Activated naive CD8-positive, alpha-beta T cell treated with anti-CD3 and anti-CD28 coated beads, Interleukin-2, amount 50 U/mL, for 16 hours (primary cell): ENCODE measurements at places on chromosomes 3 and 15.

DNA sequence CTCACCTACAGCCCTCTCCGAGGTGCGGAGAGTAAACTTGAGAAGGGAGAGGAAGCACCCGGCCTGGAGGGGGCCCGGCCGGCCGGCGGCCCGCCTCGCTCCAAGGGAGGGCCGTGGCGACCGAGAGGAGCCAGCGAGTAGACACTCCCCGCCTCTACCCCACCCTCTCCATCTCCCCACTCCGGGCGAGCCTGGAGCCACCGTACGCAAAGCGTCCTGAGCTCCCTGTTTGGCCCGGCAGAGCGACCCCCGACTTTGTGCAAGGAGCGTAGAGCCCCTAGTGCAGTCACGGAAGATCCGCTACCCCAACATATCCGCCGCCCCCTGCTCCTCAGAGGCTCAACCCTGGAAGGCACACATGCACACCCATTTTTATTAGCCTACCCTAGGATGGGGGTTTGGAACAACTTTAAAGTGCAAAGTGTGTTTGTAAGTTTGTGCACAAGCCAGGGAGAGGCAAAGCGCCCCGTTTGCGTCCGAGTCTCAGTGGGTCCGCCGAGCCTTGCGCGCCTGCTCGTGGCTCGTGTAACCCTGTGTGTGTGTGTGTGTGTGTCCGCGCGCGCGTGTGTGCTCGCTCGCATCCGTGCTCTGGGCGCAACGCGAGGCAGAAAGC, 508 bp upstream of the SMAD6 start:
- no peak for DNase-seq

- DNase-seq, result no peak
These were observed 51.0 kb upstream of the MYZAP start for GRCh38 chr15:57540736-57541135.

DNA sequence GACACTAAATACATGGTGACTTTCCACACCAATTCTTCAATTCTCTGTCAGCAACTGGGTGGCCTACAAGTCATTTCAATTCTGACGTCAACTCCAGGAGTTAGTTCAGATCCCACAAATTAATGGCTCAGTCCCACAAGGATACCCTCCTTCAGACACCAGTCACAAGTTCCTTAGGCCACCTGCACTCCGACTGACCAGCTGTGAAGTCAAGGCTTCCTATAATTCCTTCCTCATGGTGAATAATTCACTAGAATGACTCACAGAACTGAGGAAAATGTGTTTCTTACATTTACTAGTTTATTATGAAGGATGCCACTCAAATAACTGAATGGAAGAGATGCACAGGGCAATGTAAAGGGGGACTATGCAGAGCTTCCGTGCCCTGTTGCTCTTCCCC, 6.3 kb upstream of the PIAS1 start:
- no peak for DNase-seq

DNA sequence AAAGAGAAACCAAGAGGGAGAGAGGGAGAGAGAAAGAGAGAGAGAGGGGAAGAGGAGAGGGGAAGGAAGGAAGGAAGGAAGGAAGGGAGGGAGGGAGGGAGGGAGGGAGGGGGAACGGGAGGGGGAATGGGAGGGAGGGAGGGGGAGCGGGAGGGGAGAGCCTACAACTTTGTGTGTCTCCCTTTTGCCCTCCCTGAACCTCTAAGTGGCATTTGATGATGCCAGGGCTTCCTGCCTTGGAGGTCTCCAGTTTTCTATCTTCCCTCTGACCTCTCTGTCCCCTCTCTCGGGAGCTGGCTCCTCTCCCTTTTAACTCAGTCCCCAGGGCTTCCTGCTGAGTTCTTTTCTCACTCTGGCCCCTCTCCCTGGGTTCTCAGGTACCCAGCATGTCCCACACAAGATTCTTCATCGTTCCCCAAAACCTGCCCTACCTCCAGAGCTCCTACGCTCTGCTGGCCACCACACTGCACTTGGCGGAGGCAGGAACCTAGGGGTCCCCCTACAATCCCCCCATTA, 12.5 kb upstream of the FAM174B start:
- no peak for DNase-seq

GRCh38 chr3:188631291-188632010, 477.5 kb downstream of the LPP start:
- DNase-seq, result no peak

DNA sequence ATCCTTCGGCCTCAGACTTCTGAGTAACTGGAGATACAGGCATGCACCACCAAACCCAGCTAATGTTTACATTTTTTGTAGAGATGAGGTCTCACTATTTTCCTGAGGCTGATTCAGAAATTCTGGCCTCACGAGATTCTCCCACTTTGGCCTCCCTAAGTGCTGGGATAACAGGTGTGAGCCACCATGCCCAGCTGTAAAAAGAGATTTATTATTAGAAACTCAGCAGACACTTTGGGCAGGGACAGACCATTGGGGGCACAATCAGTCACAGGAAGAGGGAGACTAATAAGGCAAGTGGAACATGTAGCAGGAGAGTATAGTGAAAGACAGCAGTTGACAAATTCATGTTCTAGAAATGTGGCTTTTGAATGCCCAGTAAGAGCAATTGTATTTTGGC, 249.2 kb downstream of the CBLB start:
- no peak for DNase-seq

DNA sequence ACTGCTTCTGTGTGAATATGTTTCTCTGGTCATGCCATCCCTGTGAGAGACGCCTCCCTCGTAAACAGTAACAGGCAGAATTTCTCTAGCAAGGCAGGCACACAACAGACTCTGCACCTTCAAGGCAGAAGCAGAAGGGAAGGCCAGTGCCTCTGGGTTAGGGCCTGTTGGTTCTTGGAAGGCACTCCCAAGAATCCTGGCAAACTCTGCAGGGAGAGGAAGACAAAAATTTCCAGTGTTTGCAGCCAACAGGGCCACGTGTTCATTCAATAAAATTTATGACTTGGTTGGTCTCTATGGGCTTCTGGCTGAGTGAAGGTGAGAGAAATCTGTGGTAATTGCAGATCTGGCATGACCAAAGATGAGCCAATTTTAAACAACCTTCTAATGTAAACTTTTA, 39.3 kb downstream of the NFKBIZ start:
- no peak for DNase-seq

DNA sequence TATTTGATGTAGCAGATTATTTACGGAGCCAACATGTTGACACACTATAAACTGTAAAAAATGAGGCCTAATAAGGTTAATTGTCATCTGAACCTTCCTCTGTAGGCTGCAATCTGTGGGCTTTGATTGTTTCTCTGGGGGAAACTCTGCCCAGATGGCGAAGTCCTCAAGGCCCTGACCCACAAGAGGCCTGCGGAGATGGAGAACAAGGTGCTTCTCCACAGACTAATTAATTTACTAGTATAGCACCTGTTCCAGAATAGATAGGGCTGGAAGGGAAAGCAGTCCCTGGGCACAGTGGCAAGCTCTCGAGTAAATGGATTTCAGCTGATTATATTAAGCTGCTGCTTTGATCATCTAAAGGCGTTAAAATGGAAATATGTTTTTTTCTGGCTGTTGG, 338.8 kb upstream of the DNAJC19 start:
- DNase-seq, result no peak

GRCh38 chr3:149390772-149391212, 13.3 kb upstream of the TM4SF1 start:
- no peak for DNase-seq

GRCh38 chr3:58570851-58571250, 6.3 kb downstream of the FAM107A start:
- no peak for DNase-seq

DNA sequence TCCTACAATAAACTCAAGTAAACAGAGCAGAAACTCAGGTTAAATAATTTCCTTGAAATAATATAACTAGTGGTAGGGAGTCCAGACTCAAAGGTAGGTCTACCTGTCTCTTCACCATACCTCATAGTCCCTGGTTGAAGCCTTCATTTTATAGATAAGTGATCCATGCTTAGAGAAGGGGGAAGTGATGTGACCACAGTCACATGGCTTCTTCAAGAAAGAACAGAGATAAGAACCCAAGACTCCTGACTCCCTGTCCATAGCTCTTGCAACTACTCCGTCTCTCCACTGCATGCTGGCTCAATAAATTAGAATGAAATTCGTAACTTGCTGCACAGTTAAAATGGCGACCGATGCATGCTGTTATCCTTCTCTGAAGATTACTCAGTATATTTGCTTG, 11.0 kb upstream of the C15orf61 start:
- no peak for DNase-seq

DNA sequence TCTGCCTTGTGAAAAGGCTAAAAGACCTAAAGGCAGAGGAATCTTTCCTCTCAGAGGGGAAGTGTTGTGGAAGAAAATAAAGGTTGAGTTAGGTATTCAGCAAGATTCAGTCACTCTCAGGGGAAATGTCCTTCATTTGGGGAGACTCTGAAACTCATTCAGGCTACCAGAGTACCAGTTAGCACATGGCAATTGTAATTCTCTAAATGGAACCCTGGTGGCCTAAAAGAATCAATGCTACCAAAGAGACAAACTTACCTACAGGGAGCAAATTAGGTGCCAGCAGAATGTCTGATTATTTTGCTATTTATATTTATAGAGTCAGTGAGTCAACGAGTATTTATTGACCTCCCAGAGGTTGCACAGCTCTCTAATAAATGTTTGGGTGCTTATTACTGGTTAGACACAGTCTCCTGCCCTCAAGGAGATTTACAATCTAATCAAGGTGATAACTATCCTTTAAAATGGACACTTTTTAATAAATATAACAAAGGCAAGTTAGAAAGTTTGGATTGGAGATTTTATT, 33.9 kb upstream of the CDIN1 start:
- no peak for DNase-seq

GRCh38 chr15:81338170-81339007, 14.4 kb upstream of the STARD5 start:
- no peak for DNase-seq

- peak; percentile 34 for DNase-seq
These were observed 23.7 kb upstream of the TPRG1 start for GRCh38 chr3:189148081-189148507.

GRCh38 chr3:110974902-110975301, 96.7 kb upstream of the NECTIN3 start:
- DNase-seq, result no peak

GRCh38 chr15:70320482-70320881, 222.8 kb upstream of the TLE3 start:
- no peak for DNase-seq

DNA sequence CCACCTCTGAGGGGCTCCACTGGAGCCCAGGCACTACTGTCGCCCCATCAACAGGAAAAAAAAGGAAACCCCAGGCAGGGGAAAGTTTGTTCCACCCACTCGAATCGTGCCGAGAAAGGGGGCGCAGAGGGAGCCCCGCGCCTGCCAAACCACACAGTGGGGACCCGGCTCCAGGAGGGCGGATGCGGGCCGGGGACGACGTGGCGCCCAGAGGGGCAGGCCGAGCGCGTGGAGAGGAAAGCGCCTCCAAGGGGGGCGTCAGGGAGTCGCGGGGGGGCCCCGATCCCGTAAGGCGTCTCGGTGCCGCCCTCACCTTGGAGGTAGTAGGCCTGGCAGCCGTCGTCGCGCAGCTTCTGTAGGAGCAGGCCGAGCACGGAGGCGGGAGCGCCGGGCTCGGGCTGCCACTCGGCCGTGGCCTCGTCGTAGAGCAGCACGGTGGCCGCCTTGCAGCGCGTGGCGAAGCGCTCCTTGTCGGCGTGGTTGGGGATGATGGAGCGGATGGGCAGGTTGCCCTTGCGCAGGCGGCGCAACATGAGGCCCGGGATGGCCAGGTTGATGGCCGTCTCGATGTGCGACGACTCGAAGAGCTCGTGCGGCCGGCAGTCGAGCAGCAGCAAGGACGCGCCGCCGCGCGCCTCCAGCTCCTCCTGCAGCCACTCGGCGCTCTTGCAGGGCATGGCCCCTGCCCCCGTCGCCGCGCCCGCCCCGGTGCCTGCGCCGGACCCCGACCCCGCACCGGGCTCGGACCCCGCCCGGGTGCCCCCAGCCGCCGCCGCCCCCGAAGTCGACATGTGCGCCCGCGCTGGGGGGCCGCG, 627 bp downstream of the DUSP7 start:
- DNase-seq, result peak; percentile 14

DNA sequence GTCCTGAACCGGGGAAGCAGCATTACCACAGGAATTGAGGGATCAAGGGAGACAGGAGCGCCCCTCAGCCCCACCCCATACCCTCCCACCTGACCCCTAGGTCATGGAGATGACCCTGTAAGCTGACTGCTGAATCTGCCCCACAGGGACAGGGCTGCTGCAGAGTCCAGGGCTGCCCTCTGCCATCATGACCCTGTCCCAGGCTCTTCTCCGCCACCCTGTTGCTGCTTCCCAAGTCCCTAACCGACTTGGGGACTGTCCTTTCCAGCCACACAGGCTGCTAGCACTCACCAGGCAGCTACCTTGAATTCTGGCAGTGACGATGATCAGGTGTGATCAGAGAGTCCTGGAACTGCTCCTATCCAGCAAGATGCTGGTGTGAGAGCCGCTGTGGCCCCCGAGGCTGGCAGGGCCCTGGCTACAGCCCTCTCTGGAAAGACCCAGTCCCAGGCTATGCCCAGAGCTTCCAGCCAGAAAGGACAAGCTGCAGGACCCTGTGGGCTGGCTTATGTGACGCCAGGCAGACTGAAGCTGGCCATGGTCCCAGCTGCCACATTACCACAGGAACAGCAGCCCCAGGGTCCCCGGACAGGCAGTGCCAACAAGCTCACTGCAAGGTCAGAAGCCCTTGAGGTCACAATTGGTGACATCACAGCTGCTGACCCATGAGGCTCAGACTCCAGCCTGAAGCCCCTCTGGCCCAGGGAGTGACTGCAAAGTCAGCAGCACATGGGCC, at the start of gene C3orf22:
C3orf22 (minus strand) TSS at position 597 of the 736 bp plus-strand sequence. CDS start 5,542 bp downstream, outside the sequence.
- DNase-seq, result no peak

DNA sequence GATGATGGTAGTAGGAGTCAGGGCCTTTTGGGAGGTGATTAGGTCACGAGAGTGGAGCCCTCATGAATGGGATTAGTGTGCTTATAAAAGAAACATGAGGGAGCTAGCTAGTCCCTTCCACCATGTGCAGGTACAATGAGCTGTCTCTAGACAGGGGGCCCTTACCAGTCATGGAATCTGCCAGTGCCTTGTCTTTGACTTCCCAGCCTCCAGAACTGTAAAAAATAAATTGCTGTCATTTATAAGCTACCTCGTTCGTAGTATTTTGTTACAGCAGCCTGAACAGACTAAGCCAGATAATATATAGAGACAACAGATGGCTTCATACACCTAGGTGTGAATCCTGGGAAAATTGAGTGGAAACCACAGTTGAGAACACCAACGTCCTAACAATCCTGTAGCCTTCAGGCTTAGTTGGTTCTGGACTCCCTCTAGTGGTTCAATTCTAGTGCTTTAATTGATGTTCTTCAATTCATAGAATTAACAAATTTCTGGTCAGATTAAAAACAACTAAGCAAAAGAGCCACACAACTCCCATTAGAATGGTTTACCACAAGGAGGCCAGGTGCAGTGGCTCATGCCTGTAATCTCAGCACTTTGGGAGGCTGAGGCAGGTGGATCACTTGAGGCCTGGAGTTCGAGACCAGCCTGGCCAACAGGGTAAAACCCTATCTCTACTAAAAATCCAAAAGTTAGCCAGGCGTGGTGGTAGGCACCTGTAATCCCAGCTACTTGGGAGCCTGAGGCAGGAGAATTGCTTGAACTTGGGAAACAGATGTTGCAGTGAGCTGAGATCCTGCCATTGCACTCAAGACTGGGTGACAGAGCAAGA, 21.3 kb upstream of the GATM start:
- no peak for DNase-seq

- DNase-seq, result no peak
These were observed 58.3 kb upstream of the SKOR1 start for GRCh38 chr15:67766968-67767367.
